ENCODE measurements at places on chromosomes 1 and 21.

DNA sequence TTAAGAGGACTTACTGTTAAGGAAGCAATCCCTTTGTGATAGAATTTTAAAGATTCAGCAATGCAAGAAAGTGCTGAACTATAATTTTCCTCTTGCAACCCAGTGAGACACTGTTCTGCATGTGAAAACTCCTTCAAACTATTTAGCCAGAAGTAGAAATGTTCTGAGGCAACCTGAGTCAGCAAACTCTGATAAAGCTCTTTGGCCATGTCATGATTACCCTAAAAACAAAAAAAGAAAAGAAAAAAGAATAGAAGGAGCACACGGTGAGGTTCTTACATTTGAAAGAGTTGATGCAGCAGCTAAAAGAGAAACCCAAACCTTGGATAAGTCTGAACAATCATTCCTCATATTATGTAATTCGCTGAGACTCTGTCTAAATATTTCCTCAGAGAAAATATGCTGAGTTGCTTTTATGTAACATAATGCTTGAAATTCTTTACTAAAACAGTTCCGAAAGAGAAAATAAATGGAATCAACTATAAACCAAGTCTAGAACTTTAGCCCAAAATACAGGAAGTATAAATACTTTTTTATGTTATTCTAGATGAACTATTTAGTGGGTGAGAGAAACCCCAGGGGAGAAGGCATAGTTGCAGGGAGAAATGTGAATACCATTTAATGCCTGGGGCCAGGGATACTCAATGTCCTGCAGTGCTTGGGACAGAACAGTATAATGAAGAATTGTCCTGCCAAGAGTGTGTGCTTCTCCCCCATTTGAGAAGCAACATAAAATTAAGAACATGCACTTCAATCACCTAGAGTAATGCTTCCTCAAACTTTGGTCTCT lies 60.0 kb downstream of the INTS7 start:
- no peak for DNase-seq

- no peak for DNase-seq
Observed at GRCh38 chr1:54410359-54410758, 4.2 kb upstream of the SSBP3 start.

DNA sequence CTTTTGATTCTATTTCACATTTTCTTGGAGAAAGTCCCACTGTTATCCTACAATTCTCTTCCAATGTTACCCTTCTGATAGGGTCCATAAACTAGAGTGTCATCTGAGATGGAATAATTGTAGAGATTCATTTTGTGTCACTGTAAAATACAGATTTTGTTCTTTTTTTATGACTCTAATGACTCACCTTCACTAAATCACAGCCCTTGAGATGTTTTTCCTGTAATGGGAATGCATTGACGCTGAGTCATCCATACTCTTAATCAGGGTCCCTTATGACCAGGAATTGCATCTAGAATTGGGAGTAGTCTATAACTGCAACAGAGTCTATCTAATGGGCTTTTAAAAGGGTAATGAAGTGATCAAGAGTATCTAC lies 315.5 kb downstream of the TGFB2 start:
- no peak for DNase-seq

GRCh38 chr21:15549671-15550070 lies 180.1 kb upstream of the USP25 start:
- DNase-seq: no peak

DNA sequence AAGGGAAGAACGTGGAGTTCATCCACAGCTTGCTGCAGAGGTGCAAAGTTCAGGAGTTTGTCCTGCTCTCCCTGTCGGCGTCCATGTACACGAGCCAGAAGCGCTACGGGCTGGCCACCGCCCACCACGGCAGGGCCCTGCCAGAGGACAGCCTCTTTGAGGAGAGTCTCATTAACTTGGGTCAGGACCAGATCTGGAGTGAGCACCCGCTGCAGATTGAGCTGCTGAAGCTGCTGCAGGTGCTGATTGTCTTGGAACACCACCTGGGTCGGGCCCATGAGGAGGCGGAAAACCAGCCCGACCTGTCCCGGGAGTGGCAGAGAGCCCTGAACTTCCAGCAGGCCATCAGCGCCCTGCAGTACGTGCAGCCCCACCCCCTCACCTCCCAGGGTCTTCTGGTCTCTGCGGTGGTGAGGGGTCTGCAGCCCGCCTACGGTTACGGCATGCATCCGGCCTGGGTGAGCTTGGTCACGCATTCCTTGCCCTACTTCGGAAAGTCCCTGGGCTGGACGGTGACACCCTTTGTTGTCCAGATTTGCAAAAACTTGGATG lies 73.8 kb upstream of the MORC3 start:
- no peak for DNase-seq

- DNase-seq: no peak
Observed at GRCh38 chr1:90000934-90001676, 6.2 kb downstream of the ZNF326 start.

- DNase-seq: no peak
Observed at GRCh38 chr1:73820843-73821242, 377.1 kb downstream of the LRRIQ3 start.

- DNase-seq: no peak
Observed at GRCh38 chr21:35288238-35288637, 239.1 kb upstream of the RUNX1 start.

- no peak for DNase-seq
Observed at GRCh38 chr1:85607921-85608265, 27.3 kb downstream of the CCN1 start.

GRCh38 chr1:192098001-192098400 lies 60.3 kb upstream of the RGS18 start:
- DNase-seq: no peak

DNA sequence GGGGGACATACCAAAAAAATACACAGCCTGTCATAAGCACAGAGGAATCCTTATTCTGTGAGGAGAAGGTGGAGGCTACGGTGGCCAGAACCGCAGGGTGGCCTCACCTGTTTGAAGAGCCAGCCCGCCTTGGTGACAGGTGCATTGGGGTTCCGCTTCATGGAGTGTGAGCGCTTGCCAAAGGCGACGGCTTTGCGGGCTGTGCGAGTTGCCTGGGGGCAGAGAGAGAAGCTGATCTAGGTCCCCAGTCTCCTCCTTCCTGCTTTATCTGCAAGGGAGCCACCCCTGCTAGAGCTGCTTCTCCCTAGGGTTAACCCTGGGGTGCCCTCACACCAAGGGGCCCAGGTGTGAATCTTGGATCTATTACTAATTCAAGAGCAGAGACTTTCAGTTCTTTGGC lies 54.3 kb upstream of the GOLT1A start:
- no peak for DNase-seq

DNA sequence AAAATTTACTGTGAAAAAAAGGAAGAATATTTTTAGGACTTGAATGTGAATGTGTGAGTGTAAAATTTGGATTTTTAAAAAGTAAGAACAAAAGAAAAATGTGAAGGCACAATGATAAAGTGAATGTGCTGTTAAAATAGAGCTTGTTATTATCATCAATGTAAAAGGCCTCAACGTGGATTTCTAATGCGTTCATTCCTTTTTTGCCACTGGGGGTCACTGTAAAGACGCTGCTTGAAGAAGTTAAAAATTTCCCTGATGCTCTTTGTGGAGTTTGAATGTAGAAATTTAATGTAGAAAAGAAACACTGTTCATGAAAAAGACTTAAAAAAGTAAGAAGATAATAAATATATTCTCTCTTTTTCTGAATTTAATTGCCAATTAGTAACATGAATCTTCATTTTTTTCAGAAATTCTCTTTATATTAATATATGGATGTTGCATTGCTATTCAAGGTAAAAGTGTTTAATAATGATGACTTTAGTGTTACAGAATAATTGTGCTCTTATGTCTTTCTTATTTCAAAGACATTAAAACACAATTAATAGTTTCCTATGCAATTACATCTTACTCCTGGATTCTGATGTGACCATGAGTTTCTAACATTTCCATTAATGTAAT lies 161.5 kb downstream of the DNM3 start:
- peak; percentile 11 for DNase-seq

- no peak for DNase-seq
Observed at GRCh38 chr1:246012341-246012740, 494.7 kb downstream of the SMYD3 start.

GRCh38 chr1:18547460-18547859 lies 66.7 kb downstream of the KLHDC7A start:
- DNase-seq: no peak

DNA sequence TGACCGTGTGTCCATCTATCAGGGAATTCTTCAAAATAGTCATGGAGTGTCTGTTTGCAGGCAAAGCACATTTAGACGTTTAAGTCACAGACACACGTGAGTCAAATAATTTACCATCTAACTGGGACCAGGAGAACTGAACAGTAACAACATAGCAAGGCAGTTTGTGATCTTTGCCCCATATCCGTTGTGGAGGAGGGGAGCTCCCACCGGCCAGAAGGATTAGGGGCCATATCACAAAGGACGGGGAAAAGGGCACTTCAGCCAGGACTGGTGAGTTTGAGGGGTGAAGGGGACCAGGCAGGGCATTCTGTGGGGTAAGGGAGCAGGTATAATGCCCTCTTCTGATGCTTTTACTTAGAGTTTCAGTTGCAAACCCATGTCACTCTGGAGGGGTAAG lies 22.9 kb downstream of the ELAPOR1 start:
- DNase-seq: no peak

DNA sequence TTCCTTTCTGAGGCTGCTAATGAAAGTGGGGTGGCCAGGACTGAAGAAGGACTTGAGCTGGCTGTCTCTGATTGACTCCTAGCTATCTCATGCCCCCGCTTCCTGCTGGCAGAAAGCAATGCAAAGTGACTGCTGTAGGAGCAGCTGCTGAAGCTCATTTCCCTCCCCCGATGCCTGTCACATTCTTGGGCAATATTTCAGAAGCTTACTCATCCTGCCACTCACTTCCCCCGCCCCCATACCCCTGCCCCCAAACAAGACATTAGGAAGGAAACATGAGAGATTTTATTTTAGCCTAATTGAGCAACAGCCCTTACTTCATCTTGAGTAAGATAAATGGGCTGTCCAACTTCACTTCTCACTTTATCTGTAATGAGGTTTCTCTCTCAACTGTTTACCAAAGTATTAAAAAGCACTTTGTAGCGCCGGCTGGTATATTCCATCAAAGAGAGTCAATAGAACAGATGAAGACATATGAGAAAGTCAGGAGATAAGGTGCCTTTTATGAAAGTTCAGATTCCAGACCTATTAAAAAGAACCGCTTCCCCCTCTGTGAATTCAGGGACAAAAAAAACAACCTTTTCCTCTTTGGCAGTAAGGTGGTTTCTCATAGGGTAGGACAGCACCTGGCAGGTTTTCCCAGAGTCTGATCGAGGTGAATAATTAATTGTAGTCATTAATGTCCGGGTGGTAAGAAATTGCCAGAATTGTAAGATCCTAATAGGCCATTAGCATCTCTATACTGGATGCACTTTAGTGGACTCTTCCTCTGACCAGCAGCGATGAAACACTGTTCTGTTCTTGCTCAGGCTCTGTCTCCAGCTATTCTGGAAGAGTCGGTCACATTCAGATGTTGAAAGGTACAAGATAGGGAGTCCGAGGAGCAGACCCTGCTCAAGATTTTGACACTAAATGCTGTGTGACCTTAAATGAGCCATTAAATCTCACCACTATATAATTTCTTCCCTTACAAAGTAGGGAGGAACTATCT lies 70.2 kb downstream of the SH3GLB1 start:
- DNase-seq: peak; percentile 53

DNA sequence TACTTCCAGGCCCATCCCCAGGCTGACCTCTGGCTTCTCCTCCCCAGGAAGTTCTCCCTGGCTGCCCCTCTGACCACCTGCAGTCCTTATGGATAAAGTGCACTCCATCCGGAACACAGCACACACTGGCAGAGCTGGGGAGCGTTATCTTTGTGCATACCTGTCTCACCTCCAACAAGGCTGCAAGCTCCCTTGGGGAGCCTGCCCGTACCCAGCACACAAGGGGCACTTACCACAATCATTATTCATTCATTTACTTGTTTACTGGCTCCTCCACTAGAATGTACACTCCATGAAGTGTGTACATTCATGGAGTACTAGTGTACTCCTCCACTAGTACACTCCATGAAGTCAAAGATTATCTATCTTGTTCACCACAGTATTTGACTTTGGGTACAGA lies 30.3 kb downstream of the GLIS1 start:
- no peak for DNase-seq

DNA sequence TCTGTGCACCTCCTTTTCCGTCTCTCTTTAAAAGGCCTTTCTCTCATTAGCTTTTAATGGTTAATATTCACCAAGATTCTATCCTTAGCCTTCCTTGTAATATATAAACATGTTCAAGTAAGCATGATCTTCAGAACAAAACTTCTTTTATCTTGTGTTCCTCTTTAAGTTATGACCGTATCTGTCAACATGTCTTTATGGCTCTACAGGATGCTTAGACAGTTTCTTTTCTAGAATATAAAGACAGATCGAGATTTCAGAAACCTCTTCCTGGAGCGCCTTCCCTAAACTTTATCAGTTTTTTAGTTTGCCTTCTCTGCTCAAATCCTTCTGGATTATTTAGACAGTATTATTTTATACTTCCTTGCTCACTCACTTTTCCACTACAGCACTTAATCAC lies 7.2 kb downstream of the RO60 start:
- DNase-seq: no peak

GRCh38 chr1:71046891-71047634 lies 553 bp downstream of the PTGER3 start:
- DNase-seq: no peak

DNA sequence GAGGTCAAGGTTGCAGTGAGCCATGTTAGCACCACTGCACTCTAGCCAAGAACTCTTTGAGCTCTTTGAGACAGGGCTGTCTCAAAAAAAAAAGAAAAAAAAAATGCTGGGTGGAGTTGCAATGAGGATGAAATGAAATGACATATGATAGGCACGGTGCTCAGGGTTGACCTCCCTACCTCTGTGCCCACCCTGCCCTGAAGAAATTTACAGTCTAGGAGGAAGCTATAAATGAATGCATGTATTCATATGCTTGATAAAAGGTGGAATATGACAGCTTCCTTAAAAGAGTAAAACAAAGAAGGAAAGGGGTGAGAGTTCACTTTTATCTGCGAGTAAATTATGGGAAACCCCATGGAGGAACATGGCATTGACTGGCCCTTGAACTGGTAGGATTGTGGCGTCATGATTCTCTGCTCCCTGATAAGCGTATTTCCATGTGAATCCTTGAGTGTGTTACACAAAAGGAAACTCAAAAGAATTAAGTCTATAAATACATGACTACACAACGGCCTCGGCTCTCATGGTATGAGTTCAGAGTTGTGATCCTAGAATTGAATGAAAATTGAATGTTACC lies 59.0 kb upstream of the RAVER2 start:
- no peak for DNase-seq

DNA sequence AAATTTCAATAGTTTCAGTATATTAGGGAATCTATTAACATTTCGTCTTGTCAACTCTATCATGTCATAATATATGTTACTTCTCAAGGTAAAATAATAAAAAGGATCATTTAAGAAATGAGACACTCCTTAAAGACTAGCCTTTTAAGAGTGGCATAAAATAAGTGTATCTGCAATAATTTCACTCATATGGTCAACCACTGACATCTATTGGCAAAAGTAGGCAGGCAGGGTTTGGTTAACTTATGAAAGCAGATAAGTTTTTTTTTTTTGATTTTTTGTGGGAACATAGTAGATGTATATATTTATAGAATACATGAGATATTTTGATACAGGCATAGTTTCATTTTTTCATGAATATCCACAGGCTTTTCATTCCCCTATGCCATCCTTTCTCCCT lies 5.5 kb upstream of the RGS21 start:
- no peak for DNase-seq

Data from stimulated activated CD4-positive, alpha-beta T cell treated with anti-CD3 and anti-CD28 coated beads, Interleukin-15, amount 100 ng/mL, for 48 hours (primary cell).